ENCODE measurements at places on chromosomes 2 and 18. TPM values are rescaled to one million over a fixed set of nuclear protein-coding genes. Genes with fewer than 3 reads are reported as not detected.

GRCh38 chr2:146048141-146048540, 1528.2 kb upstream of the ZEB2 start:
- no peak for DNase-seq

GRCh38 chr2:72153026-72153791, 5.5 kb upstream of the CYP26B1 start:
- DNase-seq, result peak; percentile 65

- peak; percentile 60 for DNase-seq
Observed at GRCh38 chr2:17539611-17540092, 844 bp upstream of the VSNL1 start.

- DNase-seq, result peak; percentile 56
Observed at GRCh38 chr2:41972179-41972578, 75.6 kb upstream of the PKDCC start.

ERFE gene
- total RNA-seq, result 0.88 TPM

DNA sequence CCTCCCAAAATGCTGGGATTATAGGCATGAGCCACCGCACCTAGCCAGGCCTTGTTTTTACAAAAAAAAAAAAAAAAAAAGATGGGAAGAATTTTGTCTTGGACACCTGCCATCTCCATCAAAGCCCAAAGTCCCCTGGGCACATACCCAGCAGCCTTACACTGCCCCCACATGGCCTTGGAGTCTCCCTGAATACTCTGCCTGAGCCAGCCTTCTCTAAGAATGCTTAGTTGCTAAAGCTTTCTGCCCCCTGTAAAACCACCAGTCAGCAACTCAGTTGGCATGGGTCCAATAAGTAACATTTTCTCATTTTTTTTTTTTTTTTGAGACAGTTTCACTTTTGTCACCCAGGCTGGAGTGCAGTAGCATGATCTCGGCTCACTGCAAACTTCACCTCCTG, 40.6 kb downstream of the SPC25 start:
- peak; percentile 76 for DNase-seq

- DNase-seq, result no peak
Observed at GRCh38 chr2:219109471-219109870, 48.8 kb upstream of the IHH start.

- no peak for DNase-seq
Observed at GRCh38 chr2:283996-284794, 3.7 kb downstream of the ALKAL2 start.

GRCh38 chr2:28356095-28356911, 36.4 kb upstream of the FOSL2 start:
- peak; percentile 99 for DNase-seq

ORC2 gene
- total RNA-seq, result 14.5 TPM

DNA sequence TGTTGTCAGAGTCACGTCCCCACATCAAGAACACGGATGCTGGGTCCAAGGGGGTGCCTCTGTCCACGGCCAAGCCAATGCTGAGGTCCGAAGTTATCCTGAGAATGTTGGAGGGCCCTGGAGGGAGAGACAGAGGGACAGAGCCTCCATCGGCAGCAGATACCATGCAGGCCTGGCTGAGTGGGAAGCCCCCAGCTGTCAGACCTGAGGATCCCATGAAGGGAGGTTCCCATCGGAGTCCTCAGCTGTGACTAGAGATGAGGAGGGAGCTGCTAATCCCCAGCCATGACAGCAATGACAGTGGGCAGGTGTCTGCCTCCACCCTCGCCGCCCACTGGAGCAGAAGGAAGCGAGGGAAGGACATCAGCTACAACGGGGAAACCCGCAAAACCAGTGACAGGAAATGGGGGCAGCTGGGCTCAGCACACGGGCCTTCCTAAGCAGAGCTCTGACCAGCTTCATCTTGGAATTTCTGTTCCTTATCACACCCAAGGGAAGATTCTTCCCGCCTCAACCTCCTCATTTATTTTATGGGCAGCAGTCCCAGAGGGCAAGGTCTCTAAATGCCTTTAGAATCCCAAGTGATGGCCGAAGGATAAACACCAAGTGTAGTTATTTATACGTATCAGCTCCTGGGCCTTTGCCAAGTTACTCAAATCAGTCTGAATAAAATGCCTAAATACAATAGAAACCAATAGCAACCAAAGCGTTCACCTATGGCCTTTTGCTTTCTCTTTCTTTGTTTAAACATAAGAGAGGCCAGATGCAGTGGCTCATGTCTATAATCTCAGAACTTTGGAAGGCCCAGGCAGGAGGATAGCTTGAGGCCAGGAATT, 32.2 kb downstream of the FAM178B start:
- DNase-seq, result peak; percentile 72

GRCh38 chr2:159064446-159065301, 96.2 kb downstream of the TANC1 start:
- DNase-seq, result no peak

Data from osteoblast (primary cell).